Ureter (tissue), 1 donor: ENCODE measurements at places on chromosomes 7 and 10. TPM values are rescaled to one million over a fixed set of nuclear protein-coding genes. Genes with fewer than 3 reads are reported as not detected.

GCK gene
- 0.39 TPM for total RNA-seq

GRCh38 chr7:84712374-84713121, 474.3 kb downstream of the SEMA3D start:
- DNase-seq = no peak

- no peak for DNase-seq
Observed at GRCh38 chr10:93752761-93753160, 5.0 kb upstream of the LGI1 start.

GRCh38 chr7:135789956-135790355, 41.3 kb upstream of the FAM180A start:
- DNase-seq = no peak

DNA sequence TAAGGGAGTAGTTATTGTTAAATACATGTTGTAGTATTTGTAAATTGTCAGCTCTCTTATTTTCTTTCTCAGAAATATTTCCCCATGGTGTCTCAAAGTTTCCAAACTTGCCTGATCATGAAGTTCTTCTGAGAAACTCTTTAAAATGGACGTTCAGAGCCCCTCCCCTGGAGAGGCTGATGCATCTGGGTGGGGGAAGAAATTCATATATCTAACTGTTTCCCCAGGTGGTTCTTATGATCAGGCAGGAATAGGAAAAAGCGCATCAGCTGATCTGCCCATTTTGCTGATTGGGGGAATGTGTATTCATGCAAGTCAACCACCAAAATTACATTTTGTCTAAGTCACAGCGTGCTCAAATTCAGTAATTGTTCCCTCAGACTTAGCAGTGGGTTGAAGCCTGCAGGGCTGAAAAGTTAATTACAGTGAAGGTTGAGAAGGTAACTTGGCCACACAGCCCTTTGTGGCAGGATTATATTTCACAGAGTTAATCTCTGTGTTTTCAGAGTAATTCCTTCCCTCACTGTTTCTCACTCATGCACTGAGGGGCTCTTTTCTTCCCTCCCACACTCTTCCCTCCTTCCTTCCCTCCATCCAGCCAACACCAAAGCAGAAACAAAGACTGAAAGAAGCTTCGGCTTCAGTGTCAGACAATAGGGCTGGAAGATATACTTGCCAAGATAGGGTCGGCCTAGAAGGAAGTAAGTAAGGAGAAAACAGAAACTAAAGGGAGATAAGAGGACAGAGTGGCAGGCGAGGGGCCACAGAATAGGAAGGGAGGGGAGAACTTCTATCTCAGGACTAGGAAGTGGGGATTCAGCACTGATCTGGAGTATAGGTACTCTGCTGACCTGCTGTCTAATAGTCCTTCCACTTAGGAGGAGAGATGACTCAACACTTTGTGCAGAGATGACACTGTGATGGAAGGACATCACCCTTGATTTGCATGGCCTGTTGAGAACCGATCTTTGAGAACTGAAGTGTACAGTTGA, 50.5 kb upstream of the STARD3NL start:
- no peak for DNase-seq

GRCh38 chr10:71126432-71126831, 85.9 kb upstream of the UNC5B start:
- no peak for DNase-seq
